ENCODE measurements at places on chromosomes 13 and 19.

DNA sequence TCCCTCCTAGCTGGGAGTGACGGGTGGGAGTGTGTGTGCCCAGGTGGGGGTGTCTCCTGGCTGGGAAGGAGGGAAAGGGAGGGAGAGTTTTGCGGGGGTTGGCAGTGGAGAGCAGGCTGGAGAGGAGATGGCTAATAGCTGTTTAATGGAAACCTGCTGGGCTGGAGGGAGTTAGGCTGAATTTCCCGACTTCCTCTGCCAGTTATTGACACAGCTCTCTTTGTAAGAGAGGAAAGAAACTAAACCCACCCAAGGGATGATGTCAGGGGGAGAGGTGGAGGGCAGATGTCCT, 10.2 kb upstream of the ILF3 start:
- DNase-seq, result no peak

DNA sequence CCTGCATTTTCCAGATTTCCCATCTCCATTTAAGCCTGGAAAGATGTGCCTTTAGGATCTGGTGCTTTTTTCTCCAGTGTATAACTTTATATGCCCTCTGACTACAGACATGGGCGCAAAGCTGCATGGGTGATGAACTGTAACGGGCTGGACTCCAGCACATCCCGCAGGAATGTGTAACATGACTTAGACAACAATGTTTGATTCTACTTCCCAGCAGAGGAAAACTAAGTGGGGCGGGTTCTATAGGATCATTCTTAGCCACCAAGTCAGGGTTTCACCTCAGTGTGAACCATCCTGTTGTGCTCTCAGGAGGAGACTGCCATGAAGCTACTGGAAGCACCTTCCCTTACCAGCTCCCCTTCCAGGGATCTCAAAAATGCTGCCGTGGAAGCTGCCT, 93.2 kb upstream of the SERP2 start:
- no peak for DNase-seq

DNA sequence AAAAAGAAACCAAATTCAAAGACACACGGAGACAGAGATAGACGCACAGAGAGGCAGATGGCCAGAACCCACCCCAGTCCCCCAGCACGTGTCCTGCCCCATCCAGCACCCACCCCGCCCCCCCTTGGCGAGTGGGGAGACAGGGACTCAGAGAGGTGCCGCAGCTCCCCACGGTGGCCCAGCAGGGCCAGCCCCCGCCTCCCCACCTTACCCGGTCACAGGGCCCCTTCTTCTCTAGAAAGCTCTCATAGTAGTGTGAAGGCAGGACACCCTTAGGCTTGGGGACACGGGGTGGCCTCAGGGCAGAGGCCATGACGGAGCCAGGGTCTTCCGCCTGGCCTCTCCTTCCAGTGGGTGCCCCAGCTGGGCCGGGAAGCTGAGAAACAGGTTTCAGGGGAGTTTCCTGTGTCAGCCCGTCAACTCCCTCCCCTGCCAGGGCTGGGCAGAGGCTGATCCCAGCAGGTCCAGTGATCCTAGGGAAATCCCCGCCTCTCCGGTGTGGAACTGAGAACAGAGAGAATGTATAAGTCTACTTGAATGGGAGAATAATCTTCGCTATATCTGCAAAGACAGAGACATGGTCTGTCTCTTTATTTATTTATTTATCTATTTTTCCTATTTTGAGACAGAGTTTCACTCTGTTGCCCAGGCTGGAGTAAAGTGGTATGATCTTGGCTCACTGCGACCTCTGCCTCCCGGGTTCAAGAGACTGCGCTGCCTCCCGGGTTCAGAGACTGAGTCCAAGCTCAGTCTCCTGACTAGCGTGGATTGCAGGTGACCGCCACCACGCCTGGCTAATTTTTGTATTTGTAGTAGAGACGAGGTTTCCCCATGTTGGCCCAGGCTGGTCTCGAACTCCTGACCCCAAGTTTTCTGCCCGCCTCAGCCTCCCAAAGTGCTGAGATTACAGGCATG, at the start of gene STAP2:
TSS of gene STAP2 (minus strand) at position 387 of the 915 bp plus-strand sequence. CDS start at position 313, 74 bp downstream.
- DNase-seq, result no peak

DNA sequence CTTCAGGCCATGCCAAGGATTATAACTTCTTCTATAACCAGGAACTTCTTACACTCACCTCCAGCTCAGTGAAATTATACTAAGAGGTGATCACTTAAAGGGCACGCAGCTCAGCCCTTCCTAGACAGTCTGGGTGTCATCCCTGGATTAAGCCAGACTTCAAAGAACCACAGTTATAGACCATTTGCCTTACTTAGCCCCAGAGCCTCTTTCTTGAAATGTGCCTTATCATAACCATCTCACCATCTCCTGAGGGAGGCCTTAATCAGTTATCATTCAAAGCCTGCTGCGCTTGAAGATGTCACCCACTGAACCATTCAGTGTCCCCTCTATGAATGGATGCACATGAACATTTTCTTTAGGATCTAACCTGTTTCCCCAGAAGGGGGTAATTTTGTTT, 10.1 kb upstream of the DHRS12 start:
- DNase-seq, result no peak

- no peak for DNase-seq
Observed at GRCh38 chr13:42808341-42808940, 27.1 kb downstream of the FAM216B start.

DNA sequence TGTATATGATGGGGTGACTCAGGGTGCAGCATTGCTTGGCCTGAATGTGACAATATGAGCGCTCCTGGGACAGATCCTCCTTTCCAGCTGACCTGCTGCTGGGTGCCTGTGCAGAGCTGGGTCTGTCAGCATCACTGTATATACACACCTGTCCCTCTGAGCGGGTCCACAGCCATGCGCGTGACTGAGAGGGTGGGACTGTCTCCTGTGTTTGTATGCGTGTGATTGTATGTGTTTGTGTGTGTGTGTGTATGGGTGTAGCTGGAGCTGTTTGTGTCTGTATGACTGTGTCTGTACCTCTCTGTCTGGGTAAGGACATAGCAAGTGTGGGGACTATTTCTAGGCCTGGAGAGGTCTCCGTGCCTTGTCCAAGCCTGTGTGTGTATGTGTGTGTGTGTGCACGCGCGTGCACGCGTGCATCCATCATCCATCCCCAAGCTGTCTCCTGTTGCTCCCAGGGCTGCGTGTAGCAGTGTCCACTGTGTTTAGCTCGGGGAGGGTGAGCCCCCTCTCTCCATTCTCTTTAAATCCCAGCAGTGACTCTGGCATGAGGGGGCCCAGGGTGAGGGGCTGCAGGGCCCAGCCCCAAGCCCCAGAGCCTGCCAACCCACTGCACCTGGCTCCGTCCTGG, 8.3 kb downstream of the IGLON5 start:
- no peak for DNase-seq

GRCh38 chr19:44575116-44575700, 38.2 kb upstream of the IGSF23 start:
- DNase-seq, result no peak

GRCh38 chr13:110562696-110563462, 1.4 kb upstream of the RAB20 start:
- DNase-seq, result no peak

DNA sequence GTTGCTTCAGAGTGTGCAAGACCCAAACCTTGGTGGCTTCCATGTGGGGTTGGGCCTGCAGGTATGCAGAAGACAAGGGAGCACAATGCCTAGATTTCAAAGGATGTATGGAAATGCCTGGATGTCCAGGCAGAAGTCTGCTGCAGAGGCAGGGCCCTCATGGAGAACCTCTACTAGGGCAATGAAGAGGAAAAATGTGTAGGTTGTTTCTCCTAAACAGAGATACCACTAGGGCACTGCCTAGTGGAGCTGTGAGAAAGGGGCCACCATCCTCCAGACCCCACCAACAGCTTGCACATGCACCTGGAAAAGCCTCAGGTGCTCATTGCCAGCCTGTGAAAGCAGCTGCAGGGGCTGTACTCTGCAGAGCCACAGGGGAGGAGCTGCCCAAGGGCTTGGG, 532.6 kb upstream of the GPC6 start:
- DNase-seq, result no peak

Data from stimulated activated CD4-positive, alpha-beta T cell treated with anti-CD3 and anti-CD28 coated beads, TNF-alpha, amount 100 ng/mL, for 4 hours (primary cell).